Stimulated activated CD4-positive, alpha-beta T cell treated with anti-CD3 and anti-CD28 coated beads, Interleukin-1b, Interleukin-23, amount 100 ng/mL, for 1 hour (primary cell): ENCODE measurements at places on chromosomes 6 and 20.

DNA sequence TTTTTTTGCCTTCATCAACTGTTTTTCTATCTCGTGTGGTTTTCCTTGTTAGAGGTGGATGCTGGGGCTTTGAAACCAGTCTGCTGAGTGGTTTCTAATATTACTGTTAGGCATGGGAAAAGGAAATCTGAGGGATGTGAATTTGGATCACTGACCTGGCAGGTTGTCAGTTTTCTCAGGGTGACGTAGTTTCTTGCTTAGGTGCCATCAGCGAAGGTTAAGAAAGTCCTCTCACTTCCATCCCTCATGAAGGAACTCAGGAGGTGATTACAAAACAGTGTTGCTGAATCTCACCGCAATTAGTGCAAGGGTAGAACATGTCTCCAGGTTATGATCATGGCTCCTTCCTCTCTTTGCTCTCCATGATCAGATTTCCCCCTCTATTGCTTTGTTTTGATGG is 135.9 kb downstream of the SOX4 start:
- DNase-seq, result no peak

- DNase-seq, result no peak
Observed at GRCh38 chr6:39059496-39060310, 11.1 kb downstream of the GLP1R start.

GRCh38 chr6:6861995-6862394 is 245.8 kb upstream of the RREB1 start:
- DNase-seq, result no peak

DNA sequence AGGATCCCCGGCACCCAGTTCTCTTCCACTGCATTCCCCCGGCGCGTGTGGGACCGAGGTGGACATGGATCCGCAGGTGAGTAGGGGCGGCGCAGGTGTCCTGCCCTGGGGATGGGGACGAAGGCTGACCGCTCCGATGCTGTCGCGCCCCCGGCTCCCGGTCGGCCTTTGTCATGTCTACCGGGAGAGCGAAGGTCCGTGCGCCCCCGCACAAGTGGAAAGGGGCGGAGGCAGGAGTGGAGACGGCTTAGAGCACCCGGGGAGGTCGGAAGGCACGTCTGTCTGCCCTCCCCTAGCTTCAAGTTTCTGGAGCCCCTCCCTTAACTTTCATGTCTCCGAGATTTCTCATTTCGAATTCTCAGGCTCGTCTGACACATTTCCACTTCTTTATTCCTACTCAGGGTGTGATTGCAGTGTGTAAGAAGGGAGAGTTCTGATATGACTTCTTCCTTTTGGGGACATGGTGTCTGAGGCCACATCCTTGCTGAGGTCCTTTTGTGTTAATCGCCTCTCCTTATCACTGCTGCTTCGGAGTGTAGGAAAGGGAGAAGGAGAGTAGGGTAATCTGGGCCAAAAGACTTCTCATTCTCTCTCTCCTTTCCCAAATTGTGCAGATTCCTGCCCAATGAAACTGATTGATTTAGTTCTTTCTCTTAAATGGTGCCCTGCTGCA is 435 bp downstream of the KIFC1 start:
- no peak for DNase-seq

- DNase-seq, result peak; percentile 19
Observed at GRCh38 chr20:46681032-46681854, 8.0 kb downstream of the TP53RK start.

DNA sequence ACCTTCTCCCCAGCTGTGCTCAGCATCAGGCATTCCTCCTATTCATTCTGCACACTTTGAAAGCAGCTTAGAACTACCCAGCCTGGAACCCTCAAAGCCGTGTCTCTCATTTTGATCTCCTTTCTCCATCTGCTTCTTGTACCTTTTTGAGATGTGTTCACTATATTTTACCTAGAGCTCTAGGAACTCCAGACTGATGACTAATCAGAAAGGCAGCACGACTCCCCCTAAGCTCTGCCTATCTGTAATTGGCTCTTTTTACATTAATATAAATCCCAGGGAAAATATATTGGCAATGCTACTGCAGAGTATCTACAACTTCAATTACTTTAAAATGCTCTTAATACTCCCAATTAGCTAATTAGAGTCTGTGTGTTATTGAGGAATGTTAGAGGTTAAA is 671.5 kb downstream of the CBLN4 start:
- DNase-seq, result no peak

- no peak for DNase-seq
Observed at GRCh38 chr6:108581237-108581931, 20.7 kb downstream of the FOXO3 start.
